IMR-90 (cell line): ENCODE measurements at places on chromosomes 4 and X. TPM values are rescaled to one million over a fixed set of nuclear protein-coding genes. Genes with fewer than 3 reads are reported as not detected.

DNA sequence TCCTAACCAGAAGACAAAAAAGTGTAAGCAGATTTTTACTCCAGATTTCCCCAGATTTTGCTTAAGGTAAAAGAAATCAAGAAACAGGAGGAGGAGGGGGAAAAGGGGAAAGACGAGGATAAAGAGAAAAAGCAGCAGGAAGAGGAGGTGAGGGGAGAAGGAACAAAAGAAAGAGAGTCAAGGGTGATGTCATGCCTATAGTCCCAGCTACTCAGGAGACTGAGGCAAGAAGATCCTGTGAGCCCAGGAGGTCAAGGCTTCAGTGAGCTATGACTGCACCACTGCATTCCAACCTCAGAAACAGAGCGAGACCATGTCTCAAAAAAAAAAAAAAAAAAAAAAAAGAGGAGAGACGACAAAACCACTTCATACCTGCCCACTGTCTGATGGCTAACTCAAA is 12.0 kb upstream of the PKD2 start:
- no peak for DNase-seq

- no peak for DNase-seq
Measured at GRCh38 chr4:80197601-80198440, 518 bp downstream of the PRDM8 start.

DNA sequence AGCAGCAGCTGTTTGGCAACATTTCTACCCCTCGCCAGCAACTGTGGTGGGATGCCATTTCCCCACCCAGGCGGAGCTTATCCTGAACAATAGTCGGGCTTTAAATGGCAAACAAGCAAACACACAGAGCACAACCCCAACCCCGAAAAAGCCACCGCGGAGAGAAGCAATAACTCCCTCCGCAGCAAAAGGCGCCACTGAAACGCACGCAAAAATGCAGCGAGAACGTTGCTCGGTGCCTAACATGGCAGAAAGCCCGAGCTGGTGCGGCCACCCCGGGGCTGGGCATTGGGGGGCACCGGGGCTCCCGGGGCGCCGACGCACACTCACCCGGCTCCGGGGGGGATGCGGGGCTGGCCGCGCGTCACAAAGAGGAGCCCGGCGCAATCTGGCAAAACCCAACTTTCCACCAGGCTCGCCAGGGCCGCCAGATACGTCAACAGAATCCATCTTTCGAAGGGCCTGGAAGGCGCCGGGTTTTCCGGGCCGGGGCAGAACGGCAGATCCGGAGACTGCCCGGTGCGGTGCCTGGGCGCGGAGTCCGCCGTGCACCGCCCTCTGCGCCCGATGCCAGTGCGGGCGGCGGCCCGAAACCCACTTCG is 818 bp downstream of the RAI2 start:
- DNase-seq, result no peak

GRCh38 chr4:15373363-15373762 is 54.5 kb upstream of the C1QTNF7 start:
- peak; percentile 23 for DNase-seq

DNA sequence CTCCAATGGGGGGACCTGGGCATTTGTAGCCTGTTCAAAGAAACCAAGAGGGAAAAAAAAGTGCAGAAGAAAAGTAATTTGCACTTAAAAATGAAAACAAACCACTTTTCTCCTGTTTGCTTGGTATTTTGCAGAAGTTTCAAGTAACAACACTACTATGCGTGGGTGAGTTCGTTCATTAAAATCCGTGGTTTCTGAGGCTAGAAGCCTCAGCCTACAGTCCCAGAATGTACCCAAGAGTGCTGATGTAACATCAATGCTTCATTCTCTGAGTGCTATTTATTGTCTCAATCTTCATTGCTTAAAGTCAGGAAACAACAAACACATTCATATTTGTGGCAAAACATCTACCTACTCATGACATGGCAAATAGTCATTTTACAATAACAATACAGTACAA is 29.2 kb downstream of the LGI2 start:
- DNase-seq, result no peak

DNA sequence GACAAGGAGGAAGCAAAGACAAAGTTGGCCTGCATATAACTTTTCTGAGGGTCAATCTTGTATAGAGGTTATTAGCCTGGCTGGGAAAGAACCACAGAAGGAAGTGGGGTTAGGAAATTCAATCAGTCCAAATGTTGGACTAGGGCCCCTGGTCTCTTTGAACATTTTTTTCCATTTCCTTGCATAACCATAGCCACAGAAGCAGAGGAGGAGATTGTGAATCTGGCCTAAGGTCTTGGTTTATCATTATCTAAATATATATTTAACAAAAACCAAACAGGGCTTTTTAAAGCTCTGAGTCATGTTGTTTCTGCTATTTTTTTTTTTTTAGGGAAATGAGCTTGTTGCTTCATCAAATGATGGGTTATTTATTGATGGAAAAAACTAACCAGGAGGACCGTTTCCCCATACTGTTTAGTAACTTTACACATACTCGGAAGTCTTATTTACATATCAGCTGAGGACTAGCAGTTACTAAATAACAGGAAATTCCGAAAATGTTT is 97.7 kb upstream of the ACSL4 start:
- DNase-seq, result peak; percentile 75

- DNase-seq, result no peak
Measured at GRCh38 chrX:39492497-39493162, 605.1 kb downstream of the BCOR start.

- DNase-seq, result no peak
Measured at GRCh38 chr4:155339588-155339987, 37.2 kb downstream of the MAP9 start.

- DNase-seq, result peak; percentile 86
Measured at GRCh38 chr4:121690001-121690400, 6.8 kb downstream of the ANXA5 start.

DNA sequence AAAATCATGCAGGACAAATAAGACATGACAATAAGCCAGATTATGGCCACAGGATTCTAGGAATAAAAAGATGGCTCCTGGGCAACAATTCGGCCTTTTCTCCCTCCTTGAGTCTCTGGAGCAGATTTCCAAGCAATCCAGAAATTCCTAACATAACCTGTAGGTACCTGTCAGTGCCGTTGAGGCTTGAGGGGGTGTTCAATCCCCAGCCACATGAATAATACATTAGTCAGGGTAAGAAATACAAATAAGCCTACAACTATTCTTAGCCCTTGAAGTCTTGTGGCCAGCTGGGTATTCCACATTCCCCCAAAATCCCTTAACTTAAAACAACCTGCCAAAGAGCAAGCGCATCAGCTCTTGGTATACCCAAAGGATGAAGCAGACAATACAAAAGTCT is 9.7 kb downstream of the CXorf38 start:
- DNase-seq, result peak; percentile 44

- no peak for DNase-seq
Measured at GRCh38 chr4:81460191-81460701, 11.5 kb downstream of the RASGEF1B start.

DNA sequence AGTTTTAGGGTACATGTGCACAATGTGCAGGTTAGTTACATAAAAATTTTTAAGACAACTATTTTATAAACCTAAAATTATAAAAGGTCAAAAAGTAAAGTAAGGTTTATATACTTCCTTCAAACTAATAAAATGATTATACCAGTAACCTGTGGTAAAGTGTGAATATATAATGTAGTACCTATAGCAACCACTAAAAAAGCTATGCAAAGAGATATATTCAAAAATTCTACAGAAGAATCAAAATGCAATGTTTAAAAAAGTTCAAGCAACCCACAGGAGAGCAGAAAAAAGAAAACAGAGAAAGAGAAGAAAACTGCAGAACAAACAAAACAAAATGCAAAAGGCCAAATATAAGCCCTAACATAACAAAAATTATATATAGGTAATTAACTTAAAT is 379.5 kb upstream of the GALNTL6 start:
- no peak for DNase-seq

DNA sequence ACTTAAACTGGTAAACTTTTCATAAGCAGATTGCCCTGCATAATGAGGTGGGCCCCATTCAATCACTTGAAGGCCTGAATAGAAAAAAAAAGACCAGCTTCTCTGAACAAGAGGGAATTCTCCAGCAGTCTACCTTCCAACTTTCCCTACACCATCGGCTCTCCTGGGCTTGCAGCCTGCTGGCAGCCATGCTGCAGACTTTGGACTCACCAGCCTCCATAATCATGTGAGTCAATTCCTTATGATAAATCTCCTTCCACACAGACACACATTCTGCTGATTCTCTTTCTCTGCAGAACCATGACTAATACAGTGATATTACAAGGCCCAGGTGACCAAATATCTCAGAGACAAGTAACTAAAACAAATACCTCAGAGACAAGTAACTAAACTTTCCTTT is 113.8 kb upstream of the WDR17 start:
- DNase-seq, result peak; percentile 1

DNA sequence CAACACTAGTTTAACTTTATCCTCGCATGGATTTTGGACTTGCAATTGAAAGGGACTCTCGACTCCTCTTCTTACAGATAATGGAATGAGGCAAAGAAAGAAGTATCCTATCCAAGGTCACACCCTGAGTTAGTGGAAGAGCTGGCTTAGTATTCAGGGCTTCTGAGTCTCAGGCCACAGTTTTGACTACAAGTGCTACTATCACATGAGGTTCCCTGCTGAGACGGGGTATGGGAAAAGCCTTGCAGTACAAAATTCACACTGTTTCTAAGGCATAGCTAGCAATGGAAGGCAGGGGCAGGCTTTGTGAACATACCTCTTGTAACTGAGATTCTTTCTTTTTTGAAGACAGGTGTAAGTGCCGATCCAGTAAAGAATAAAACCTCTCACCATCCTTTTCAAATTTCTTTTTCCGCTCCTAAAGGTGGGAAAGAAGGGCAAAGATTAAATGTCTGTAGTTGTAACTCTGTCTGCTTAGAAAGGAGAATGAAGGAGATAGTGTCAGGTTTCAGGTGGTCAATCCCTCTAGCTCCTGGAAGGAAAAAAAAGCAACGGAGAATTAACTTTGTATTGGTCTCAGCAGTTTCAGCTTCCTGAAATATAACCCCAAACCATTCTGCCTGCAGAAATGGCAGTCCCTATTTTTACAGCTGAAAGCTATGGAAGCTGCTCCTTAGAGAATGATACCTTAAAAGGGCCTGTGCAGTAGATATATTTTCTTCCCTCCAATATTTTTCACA is 199.0 kb downstream of the OPHN1 start:
- no peak for DNase-seq

GRCh38 chr4:6227412-6228157 is 27.2 kb upstream of the JAKMIP1 start:
- no peak for DNase-seq

DNA sequence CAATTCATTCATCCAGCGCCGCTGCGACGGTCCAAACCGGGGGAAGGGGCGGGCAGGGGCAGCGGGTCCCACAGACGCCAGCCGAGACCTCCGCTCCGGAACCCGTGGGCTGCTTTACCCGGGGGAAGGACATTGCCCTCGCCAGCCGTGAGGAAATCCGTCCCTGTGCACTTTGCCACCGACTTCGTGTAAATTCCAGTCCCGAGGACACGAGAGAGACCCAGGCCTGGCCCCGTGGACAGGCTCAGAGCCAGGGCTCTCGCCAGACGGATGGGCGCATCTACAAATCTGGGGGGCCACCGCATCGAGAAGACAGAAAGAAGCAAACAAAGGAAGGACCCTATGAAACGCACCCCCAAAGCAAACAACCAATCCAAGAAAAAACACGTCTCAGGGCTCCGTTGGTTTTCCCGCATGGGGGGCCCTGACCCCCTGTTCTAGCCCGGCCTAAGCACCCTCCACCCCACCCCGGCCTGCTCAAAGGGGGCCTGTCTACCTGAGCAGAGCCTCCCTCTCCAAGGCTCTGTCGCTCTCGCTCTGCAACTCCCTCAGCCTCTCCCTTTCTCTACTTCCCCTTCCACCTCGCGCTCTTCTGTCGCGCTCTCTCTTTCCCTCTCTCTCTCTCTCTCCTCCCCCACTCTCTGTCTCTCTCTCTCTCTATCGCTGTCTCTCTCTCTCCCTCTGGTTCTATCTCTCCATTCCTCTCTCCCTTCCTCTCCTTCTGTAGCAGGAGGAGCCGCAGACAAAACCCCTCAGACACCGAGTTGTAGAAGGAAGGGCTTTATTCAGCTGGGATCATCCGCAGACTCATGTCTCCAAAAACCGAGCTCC is 11.3 kb downstream of the FRG2 start:
- DNase-seq, result no peak

The HPRT1 gene
- total RNA-seq, result 7.0 and 15.6 TPM in 2 replicates

The NAP1L5 gene
- 3.9 and 5.6 TPM in 2 replicates for total RNA-seq

The MGAT4D gene
- not detected in 2 replicates for total RNA-seq

The NPY1R gene
- total RNA-seq, result under 0.01 TPM in 2 replicates

The AFAP1 gene
- 48.2 and 60.3 TPM in 2 replicates for total RNA-seq

The PPA2 gene
- 52.5 and 66.7 TPM in 2 replicates for total RNA-seq

The XK gene
- total RNA-seq, result under 0.01 TPM in 2 replicates

The TREX2 gene
- 0.36 and 0.56 TPM in 2 replicates for total RNA-seq

The MED12 gene
- 9.1 and 12.5 TPM in 2 replicates for total RNA-seq

The FAM53A gene
- 1.9 and 2.0 TPM in 2 replicates for total RNA-seq

The DCHS2 gene
- not detected in 2 replicates for total RNA-seq
